Stimulated activated CD8-positive, alpha-beta memory T cell treated with anti-CD3 and anti-CD28 coated beads, Interleukin-2, amount 100 ng/mL, for 1 hour (primary cell): ENCODE measurements at places on chromosomes 4 and X.

DNA sequence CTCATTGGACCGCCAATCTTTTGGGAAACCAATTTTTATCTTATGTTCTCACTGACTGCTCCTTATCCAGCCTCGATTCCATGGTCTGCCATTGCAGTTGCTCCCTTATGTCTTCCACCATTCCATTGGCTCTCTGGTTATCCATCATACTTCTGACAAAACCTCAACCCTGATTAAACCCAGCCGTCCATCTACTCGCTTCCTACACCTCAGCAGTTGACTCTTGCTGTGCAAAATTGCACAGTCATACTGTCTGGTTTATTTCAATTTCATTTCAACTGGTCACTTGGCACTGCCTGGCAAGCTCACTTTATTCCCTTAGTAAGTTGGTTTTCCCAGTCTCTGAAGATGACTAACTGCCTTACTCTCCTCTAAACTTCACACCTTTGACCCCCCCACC is 26.2 kb downstream of the ARL9 start:
- DNase-seq = no peak

- no peak for DNase-seq
Observed at GRCh38 chr4:82419451-82419850, 10.8 kb downstream of the HNRNPDL start.

DNA sequence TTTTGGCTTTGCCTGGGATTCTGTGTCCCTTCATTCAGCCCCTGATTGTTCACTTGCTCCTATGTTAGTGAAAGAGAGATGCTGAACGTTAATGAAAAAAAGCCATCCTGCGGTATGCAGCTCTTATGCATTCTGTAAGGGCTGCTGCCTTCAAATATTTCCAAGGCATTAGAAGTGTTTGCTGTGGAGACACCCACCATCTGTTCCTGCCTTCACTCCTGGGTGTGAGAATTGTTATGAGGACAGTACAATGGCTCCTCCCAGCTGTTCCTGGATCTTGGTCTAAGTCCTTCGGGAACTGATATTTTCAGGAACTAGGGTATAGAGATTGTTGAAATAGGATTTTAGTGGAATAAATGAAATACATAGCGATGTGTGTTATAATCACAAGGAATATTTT is 427.1 kb upstream of the FAM47C start:
- DNase-seq = no peak

- no peak for DNase-seq
Observed at GRCh38 chr4:13415068-13415785, 68.9 kb downstream of the RAB28 start.
